Suprapubic skin (tissue), 4 donors: ENCODE measurements at places on chromosomes 5 and 9. TPM values are rescaled to one million over a fixed set of nuclear protein-coding genes. Genes with fewer than 3 reads are reported as not detected.

Gene PIP5KL1
- 8.6 TPM for total RNA-seq

Gene ELOVL7
- total RNA-seq: 16.6 TPM

Gene TBC1D13
- total RNA-seq: 22.5 TPM

DNA sequence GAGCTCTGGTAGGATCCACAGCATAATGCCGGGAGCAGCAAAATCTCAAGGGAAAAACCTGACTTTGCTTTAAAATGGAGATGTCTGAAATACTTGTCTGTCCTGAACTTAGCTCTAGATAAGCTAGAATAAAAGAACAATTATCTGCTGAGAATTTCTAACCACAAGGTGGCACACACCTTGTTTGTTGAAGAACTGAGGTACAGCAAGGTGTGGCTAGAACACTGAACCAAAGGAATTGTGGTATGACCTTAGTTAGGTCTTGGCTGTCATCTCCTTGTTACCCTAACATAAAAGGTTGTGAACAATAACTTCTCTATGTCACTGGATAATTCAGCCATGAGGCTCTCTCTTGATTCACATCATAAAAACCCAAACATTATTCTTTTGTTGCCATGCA lies 72.3 kb upstream of the ANXA1 start:
- no peak for DNase-seq

DNA sequence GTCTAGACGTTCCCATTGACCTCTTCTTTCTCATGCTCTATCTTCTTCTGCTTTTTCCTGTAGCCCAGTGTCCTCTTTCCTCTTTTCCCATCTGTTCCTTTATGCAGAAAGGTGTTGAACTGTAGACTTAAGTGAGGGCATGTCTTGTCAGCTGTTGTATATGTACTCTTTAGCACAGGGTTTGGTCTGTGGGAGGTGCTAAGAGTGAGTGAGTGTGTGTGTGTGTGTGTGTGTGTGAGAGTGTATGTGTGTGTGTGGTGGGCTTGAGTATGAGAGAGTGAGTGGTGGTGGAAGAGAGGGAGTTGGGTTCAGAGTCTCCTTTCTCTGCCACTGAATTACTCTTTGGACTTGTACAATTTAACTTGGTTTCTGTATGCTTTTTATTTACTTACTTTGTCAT lies 10.3 kb upstream of the ROPN1L start:
- DNase-seq: no peak

- no peak for DNase-seq
These were observed 68.3 kb downstream of the LPAR1 start for GRCh38 chr9:110969971-110970386.

DNA sequence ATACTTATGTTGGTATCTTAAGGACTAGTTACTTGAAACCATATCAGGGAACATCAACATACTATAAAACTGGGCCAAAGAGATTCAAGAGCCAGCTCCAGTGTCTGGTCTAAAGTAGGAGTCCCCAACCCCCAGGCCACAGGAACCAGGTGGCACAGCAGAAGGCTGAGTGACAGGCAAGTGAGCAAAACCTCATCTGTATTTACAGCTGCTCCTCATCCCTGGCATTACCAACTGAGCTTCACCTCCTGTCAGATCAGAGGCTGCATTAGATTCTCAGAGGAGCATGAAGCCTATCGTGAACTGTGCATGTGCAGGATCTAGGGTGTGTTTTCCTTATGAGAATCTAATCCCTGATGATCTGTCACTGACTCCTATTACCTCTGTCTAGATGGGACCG lies 581.6 kb upstream of the CDH9 start:
- DNase-seq: no peak

DNA sequence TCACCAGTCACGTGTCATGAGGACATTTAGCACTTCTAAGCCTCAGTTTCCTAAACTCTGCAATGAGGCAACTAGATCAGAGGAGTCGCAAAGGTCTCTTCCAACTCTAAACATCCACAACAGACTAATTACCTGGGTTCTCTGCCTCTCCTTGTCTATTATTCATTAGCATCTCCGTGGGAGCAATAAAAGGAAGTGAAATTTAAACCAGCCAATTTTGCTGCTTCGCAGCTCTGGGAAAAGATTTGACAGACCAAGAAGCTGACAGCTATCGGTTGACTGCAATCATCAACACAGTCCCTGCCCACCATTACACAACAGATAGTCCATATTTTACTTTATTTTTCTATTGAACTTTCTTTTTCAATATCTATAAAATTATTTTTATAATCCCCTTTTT lies 308.9 kb downstream of the NR2F1-AS1 start:
- no peak for DNase-seq

DNA sequence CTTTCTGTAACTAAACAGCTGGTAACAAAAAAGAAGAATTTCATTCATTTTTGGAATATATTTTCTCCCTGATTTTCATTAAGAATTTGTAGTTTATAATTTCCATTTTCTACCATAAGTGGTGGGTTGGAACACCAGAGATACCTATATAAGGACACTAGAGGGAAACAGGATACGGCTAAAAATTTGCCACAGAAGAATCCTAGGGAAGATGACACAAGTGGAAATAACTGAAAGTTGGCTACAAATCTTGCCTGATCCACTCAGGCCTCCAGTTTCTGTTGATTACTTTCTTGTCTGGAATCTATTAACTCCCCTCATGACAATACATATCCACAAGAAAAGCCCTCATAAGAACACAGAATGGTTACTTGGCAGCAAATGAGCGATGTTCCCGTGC lies 46.8 kb downstream of the FREM1 start:
- DNase-seq: no peak

DNA sequence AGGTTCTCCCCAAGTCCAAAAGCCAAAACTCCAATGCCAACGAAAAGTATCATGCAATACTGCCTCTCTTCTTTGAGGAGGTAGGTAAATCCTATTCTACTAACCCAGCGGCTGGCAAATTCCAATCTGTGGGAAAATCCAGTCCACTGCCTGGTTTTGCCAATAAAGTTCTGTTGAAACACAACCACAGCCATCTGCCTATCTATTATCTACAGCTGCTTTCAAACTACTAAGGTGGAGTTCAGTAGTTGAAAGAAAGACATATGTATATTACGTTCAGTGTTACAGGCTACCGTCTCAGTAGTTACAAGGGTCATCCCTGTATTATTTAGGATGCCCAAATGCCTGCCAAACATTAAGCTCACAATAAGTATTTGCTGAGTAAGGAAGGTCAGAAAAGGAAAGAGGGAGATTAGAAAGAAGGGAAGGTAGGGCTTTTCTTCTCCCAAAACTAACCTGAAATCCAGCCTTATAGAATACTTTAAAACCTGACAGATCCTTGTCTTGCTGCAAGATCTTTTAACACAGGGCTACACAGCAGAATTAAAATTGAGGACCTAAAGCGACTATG lies 16.2 kb downstream of the ARL15 start:
- DNase-seq: no peak

DNA sequence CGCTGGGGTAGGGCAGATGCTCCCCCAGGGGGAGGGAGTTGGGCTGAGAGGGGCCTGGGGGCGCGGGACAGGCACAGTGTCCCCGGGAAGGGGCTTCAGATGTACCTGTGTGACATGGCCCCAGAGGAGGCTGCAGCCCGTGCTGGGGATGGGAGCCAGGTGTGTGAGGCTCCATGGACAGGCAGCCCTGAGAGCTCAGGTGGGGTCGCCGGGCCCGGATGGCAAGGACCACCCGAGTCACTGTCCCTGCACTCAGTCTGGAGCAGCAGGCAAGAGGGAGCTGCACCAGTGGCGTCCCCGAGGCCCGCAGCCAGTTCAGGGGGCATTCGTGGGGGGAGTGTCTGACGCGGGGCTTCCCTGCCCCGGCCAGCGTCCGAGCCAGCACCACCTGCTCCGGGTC lies 18.9 kb downstream of the CCDC187 start:
- DNase-seq: no peak

DNA sequence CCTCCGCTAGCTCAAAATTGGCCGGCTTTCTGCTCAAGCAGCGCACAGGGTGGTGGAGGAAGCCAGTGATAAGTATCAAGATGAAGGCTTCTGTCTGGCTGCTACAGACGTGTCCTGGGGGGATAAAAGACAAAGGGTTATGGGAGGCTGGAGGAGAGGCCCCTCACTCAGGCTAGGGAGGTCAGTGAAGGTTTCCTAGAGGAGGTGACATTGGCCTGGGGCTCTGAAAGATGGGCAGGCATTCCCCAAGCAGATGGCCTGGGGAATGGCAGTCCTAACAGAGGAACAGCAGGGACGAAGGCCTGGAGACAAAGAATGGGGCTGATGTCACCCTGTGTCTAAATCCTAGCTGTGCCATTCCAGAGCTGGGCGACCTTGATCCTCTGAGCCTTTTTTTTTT lies 32.3 kb downstream of the OLFML2A start:
- DNase-seq: no peak
